ENCODE measurements at places on chromosomes 11 and 22.

DNA sequence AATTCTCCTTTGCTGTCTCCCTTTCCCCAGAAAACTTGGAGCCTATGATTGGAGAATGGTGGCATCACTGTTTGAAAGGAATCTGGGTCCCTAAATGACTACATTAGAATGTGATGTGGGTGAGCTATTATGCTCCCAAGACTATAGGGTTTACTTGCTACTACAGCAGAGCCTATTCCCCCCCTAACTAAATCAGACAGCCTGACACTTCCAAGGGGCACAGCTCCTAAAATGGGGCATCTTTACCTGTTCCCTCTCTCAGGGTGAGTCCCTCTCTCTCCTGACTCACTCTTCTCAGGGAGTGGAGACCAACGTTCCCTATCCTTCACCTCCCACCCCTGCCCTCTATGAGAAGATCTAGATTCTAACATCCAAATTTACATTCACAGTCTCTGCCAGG is 775 bp upstream of the ISX start:
- no peak for DNase-seq

GRCh38 chr22:31605851-31606585 is 56.0 kb downstream of the PISD start:
- DNase-seq: no peak

GRCh38 chr11:33557201-33557600 is 143.4 kb downstream of the C11orf91 start:
- peak; percentile 90 for DNase-seq

GRCh38 chr11:130636722-130637464 is 188.4 kb downstream of the ADAMTS15 start:
- peak; percentile 78 for DNase-seq

GRCh38 chr11:130520271-130520671 is 71.8 kb downstream of the ADAMTS15 start:
- no peak for DNase-seq

DNA sequence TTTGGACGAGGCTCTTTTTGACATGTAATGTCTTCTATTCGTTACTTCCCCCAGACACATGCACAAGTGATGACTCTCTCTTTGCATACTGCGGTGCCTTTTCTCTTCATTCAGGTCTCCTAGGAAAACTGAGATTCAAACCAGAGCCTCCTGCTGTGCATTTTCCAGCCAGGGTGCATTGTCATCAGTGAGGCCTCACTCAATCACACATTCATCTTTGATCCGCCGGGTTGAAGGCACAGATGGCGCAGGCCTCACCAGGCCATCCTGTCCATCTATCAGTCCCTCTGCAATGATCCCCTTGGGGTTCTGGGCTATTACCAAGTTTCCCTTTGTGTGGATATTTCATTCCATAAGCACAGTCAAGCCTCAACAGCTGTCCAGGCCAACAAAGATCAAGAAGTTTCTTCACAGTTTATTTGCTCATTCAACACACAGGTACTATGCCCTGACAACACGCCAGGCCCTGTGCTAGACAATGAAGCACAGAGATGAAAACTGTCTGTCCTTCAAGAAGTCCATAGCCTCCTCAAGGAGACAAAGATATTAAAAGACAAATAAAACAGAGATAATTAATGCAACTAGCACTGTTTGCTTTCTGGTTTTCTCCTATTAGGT is 107.8 kb downstream of the LARGE1 start:
- DNase-seq: no peak

DNA sequence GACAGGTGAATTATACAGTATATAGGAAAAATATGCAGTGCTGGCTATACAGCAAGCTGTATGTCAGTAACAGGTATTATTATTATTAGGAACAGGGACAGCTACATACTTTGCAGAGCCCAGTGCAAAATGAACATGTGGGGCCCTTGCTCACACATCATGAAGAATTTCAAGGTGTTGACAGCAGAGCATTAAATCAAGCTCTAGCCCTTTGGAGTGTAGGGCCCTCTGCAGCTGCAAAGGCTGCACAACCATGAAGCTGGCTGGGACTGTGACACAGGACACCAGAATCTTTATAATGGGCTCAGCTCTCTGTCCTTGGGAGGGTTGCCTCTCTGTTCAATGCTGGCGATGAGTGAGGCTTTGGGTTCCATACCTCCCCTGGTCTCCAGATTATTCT is 44.9 kb upstream of the DAGLA start:
- DNase-seq: no peak

DNA sequence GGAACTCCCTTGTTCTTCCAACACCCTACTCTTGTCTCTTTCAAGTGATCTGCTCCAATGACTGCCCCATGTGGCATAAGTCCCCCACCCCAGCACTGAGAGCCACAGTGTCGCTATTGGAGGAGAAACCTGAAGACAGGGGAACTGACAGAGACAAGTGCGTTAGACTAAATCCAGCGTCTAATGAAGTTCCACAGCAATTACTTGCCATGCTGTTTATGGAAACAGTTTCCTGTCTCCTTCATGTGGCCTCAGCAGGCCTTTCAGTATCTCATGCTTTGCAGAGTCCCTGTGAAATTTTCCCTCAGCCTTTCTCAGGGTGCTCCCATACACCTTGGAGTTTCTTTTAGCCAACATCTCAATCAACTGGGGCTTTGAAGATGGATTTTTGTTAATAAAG is 277.4 kb downstream of the ETS1 start:
- DNase-seq: no peak

DNA sequence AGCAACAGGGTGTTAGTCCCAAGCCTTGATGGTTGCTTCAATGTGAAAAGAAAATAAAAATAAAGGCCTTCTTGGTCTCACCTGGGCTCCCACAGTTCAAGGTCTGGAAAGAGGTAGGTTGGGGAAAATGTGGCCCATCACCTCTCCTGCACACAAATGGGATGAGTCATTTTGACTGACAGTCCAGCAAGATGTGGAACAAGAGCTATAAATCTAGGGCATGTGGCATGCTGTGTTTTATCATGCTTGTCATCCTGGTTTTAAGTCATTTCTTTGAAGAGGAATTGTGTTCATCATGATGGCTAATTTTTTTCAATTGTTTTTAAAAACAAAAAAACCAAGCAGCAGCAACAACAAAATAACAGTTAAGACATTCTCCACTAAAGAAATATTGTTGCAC is 503.7 kb downstream of the NTM start:
- DNase-seq: no peak

DNA sequence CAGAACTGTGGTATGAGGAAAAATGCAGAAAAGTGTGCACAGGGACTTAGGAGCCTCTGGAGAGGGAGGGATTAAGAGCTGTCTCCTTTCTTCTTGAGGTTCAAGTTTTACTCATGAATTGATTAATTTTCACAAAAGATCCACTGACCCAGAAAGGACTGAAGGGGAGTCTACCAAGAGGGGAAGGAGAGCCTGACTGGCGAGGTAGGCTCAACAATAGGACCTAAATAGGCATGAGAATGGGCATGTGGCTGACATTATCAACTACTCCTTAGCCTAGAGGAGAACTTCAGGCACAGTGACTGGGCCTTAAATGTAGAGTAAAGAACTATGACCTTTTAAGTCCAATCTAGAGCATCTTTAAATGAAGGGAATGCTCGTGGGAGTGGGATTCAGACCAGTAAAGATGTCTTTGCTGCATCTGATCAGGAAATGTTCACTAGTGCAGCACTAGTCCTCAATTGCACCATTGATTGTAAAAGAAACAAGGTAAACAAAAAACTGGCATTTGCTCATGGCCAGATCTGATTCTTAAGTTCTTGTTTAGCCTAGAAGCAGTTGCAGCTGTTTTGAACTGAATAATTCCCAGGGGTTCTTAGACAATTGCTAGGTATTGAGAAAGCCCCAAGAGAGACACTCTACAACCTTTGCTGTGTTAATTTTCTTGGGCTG is 135.6 kb downstream of the RAB38 start:
- no peak for DNase-seq

GRCh38 chr22:26964642-26965041 is 307.3 kb downstream of the MIAT start:
- DNase-seq: no peak

GRCh38 chr22:50723991-50724390 is 14.0 kb upstream of the ACR start:
- DNase-seq: no peak

Measured in fibroblast of skin of abdomen (primary cell).